ENCODE measurements at places on chromosomes 3 and 15.

- DNase-seq, result no peak
Observed at GRCh38 chr3:16300881-16301359, 35.9 kb downstream of the OXNAD1 start.

DNA sequence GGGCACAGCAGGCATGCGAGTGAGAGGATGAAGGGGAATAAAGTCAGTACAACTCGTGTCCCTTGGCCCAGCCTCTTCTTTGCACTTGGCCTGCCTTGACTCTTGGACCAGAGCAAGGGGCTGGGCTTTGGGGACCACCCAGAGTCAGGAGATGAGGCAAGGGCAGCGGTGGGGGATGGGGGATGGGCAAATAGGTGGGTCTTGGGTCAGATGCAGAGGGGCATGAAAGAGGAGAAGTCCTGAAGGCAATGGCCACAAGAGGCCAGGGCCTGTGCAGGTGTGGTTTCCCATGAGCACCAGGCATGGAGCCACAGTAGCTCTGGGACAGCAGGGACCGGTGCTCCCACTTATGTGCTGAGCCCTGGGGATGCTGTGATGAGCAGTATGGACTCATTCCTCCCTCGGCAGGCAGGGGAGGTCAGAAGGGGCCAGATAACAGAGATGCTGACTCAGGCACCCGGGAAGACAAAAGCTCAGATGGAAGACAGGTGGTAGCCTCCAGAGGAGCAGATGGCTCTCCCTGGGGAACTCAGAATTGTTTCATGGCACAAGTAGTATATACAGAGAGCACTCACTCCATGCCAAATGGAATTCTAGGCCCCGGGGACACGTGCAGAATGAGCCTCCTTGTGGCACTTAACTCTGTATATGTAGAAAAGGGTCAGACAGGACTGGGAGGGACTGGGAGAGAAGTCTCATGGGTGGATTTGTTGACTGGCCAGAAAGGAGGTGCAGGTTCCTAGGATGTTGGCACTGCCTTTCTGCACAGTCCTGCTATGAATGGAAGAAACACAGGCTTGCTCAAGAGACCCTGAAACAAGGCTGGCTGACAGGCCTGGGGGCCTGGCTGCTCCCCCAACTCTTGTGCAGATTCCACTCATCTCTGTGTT is 14.3 kb downstream of the ZBTB47 start:
- no peak for DNase-seq

GRCh38 chr3:152714507-152714906 is 120.4 kb upstream of the P2RY1 start:
- no peak for DNase-seq

DNA sequence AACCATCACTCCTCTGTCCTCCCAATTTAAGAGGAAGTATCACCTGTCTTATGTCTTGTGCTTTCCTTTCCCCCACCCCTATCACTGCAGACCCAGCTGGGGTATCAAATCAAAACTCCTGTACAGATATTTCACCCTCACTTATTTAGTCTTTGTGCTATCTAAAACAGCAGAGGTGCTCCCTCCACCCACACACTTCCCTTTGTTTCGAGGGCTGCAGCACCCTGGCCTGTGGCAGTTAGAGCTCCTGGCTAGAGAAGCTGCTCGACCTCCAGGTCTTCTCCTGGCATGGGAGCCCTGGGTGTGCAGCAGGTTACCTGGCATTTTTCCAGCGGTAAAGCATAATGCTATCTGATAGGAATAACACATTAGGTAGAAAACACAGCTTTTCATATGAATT is 181.4 kb upstream of the BCL6 start:
- DNase-seq, result no peak

DNA sequence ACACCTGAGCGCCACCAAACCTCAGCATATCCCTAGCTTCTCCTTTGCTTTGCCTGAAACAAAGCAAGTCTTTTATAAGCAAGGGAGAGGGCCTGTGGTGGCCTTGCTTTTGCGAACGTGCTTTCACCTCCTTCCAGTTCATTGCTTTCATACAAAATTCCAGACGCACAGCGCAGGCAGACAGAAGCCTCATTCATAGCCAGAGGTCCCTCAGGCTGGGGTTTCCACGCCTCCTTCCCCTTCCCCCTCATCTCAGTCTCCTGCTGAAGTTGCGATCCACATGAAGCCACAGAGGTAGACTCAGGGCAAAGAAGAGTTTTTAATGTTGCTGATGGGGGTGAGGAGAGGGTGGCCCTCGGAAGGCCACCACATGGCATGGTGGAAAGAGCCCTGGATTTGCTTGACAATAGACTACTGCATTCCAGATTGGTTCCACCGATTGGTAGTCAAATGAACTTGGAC is 59.4 kb upstream of the FLNB start:
- DNase-seq, result peak; percentile 62

- no peak for DNase-seq
Observed at GRCh38 chr15:39593656-39594445, 13.0 kb downstream of the THBS1 start.

- no peak for DNase-seq
Observed at GRCh38 chr15:57477736-57478522, 101.6 kb downstream of the CGNL1 start.

GRCh38 chr3:126118591-126118990 is 34.7 kb upstream of the SLC41A3 start:
- DNase-seq, result no peak

DNA sequence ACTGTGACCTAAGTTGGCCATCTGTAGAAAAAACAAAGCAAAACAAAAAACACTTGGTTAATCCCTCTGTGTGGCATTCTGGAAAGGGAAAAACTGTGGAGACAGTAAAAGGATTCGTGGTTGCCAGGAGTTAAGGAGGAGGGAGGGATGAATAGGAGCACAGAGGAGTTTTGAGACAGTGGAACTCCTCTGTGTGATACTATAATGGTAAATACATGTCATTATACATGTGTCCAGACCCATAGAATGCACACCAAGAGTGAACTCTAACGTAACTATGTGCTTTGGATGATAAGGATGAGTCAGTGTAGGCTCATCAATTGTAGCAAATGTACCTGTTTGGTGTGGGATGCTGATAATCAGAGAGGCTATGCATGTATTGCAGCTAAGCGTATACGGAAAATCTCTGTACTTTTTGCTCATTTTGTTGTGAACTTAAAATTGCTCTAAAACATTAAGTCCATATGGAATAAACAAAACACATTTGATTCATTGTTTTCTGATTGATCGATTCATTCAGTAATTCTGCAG is 33.4 kb downstream of the RAP2B start:
- DNase-seq, result no peak

GRCh38 chr3:185729337-185730055 is 95.3 kb downstream of the IGF2BP2 start:
- DNase-seq, result peak; percentile 77

- peak; percentile 63 for DNase-seq
Observed at GRCh38 chr3:16378920-16379319, 113.9 kb downstream of the OXNAD1 start.

DNA sequence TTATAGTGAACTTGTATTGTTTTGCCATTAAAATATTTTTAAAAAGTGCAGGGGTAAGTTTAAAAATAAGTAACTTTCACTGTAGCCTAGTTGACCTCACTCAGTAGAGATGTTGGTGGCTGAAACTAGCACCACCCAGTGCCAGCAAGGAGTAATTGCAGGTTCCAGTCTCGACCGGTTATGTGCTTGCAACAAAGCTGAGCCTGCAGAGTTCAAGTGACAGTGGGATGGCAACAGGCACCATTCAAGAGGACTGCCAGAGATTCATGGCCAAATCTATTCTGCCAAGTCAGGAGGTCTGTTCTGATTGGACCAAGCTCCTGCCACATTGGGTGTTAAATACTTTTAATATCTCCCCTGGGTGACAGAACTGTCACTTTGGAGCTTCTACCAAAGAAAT is 2.7 kb downstream of the ADAMTS7 start:
- no peak for DNase-seq

GRCh38 chr3:25386686-25387255 is 41.3 kb upstream of the RARB start:
- DNase-seq, result no peak

GRCh38 chr15:45690581-45691260 is 55.9 kb downstream of the SQOR start:
- no peak for DNase-seq

- DNase-seq, result no peak
Observed at GRCh38 chr3:133477487-133477886, 77.6 kb downstream of the BFSP2 start.

DNA sequence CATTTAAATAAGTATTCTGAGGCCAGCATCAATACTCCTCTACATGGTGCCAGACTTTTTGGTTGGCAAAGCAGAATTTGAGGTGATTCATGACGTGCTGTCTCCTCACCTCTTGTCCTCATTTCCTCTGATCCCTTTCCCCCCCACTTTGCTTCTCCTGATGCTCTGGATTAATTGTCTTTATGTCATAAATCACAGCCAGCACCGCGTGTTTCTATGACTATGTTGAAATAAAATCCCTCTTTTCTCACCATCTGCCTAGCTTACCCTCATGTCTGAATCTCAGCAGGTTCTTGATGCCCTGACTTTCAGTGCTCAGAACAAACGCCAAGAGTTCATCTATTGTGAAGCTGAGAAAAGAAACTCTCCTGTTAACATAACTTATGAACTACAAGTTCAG is 19.7 kb upstream of the PTPRG start:
- no peak for DNase-seq

- no peak for DNase-seq
Observed at GRCh38 chr3:166731701-166732100, 648.4 kb downstream of the ZBBX start.

- no peak for DNase-seq
Observed at GRCh38 chr3:42815826-42816225, 6.6 kb downstream of the ACKR2 start.

DNA sequence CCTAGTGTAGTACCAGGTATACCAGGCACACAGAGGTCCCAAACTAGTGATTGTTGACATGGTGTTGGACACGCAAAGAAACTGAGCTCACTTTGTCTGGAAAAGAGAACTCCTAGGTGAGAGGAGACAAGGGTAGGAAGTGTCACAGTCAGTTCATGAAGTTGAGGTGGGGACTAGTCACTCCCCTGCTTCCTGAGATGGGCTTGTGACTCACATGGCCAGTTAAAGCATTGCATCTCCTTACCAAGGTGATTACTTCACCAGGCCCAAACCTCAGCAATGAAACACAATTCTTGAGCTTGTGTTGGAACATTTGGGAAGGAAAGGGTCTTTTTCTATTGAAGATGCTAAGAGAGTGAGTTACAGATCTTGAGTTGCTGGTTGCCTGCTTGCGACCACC is 49.2 kb upstream of the RAD18 start:
- no peak for DNase-seq

DNA sequence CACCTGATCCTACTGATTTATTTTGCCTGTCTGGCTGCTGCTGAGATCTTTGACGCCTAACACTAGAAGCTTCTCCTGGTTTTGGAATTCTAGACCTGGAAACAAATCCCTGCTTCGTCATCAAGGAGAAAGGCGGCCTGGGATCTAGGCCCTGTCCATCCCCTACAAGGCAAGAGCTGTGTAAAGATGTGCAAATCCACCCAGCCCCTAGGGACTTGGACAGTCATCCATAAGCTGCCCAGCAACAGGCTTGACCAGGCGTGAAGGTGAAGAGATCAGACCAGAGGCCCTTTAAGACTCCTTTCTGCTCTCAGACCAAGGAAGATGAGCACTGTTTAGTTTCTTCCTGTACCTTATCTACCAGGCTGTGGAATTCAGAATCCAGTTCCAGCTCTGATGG is 32.2 kb downstream of the SLC41A3 start:
- DNase-seq, result no peak

DNA sequence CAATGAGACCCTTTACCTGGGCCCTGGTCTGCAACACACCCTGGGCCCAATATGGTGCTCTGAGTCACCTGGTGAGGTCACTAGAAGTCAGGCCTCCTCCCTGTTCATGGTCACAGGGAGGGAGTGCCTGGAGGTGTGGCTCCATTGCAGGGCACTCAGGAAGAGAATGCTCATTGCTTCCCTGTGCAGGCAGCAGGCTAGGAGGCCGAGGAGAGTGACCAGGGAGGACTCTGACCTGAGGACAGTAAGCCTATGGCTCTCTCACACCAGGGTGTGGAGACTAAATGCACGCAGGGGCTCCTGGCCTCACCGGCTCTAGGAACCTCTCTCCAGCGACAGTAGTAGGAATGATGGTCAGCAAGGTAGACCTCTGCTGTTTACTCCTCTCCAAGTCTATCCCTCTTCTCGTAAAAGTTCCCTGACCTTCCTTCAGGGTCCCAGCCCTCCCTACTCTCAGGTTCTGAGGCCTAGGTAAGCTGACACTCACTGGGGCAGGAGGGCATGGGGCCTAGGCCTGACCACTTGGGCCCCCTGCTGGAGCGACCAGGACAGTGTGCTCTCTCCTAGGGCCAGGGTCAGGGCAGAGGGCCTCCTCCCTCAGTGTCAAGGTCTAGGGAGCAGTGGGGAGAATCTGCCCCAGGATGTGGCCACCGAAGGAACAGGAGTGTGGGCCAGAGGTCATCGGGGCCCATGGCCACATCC is 9.6 kb upstream of the SLCO2A1 start:
- no peak for DNase-seq

- no peak for DNase-seq
Observed at GRCh38 chr15:92920595-92921161, 20.6 kb downstream of the CHD2 start.

- no peak for DNase-seq
Observed at GRCh38 chr3:171116824-171117395, 90.4 kb upstream of the SLC2A2 start.

GRCh38 chr3:117114517-117115265 is 405.1 kb downstream of the TUSC7 start:
- no peak for DNase-seq

DNA sequence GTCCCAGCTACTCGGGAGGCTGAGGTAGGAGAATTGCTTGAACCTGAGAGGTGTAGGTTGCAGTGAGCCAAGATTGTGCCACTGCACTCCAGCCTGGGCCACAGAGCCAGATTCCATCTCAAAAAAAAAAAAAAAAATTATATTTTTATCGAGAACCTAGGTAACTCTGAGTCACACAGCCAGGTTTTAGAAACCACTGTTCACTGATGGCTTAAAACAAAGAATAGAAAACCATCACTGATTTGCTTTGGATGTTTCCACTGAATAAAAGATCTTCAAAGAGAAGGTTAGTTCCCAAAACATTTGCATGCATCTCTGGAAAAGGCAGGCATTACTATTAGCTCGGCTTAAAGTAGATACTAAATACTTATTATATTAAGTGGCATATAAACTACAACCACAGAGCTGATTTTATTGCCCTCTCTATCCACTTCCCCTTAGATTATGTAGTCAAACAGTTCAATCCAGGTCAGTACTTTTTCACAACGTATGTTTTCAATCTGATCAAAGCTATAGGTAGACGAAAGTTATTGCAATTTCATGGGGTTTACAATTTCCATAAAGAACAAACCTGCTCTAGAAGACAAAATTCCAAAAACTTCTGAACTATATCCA is 1.4 kb downstream of the B4GALT4 start:
- no peak for DNase-seq

DNA sequence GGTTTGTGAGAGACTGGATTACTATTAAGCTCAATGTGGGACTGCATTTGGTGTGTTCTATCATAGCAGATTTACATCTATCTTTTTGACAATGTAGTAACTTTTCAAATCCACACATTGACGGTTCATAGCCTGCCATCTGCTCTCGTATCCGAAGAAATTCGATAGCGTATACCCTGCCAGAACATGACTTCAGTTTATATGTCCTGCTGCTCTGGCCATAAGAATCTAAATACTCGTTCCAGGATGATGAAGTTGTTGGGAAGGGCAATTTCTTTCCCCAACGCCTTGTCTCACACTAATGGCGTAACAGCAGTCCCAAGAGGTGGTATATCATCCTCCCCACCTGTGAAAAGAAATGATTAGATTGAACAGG is 180.0 kb downstream of the LSAMP start:
- DNase-seq, result no peak

- peak; percentile 72 for DNase-seq
Observed at GRCh38 chr3:183988216-183988790, 29.4 kb downstream of the ABCC5 start.

GRCh38 chr15:53974121-53974520 is 4.1 kb upstream of the UNC13C start:
- DNase-seq, result no peak
